SIG-M5 (cell line): ENCODE measurements at places on chromosomes 2 and 18.

DNA sequence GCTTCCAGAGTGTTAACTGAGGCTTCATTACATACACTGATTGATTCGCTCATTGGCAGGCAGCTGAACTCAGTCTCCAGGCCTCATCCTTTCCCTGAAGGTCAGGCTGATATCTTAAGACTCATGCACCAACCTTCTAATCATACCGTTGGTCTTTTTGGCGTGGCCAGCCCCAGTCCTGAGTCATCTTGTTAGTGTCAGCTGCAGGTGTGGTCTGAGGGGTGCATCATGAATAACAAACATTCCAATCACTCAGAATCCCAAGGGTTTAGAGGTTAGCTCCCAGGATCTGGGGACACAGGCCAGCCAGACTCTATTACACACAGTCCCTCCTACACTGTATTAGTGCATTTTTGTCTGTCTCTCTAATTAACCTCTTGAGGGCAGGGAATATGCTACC lies 271.5 kb downstream of the HRH4 start:
- no peak for DNase-seq

GRCh38 chr2:241598487-241598886 lies 38.5 kb downstream of the THAP4 start:
- no peak for DNase-seq

GRCh38 chr2:9187620-9188214 lies 18.9 kb upstream of the ASAP2 start:
- no peak for DNase-seq

- DNase-seq: no peak
Observed at GRCh38 chr2:150477347-150477746, 10.1 kb downstream of the RND3 start.

- no peak for DNase-seq
Observed at GRCh38 chr18:30618567-30618966, 424.0 kb downstream of the DSC3 start.
